ENCODE measurements at places on chromosomes 1 and 21. TPM values are rescaled to one million over a fixed set of nuclear protein-coding genes. Genes with fewer than 3 reads are reported as not detected.
A peak's percentile ranks its signal among the peaks of the same experiment; 100 is the strongest.

GRCh38 chr1:25021591-25022215, 91.6 kb upstream of the RUNX3 start:
- DNase-seq = no peak

- no peak for DNase-seq
Observed at GRCh38 chr1:232571523-232571922, 58.4 kb downstream of the SIPA1L2 start.

- no peak for DNase-seq
Observed at GRCh38 chr1:84550826-84551225, 23.4 kb downstream of the CTBS start.

GRCh38 chr1:247338723-247339275, 7.1 kb upstream of the ZNF496 start:
- no peak for DNase-seq

DNA sequence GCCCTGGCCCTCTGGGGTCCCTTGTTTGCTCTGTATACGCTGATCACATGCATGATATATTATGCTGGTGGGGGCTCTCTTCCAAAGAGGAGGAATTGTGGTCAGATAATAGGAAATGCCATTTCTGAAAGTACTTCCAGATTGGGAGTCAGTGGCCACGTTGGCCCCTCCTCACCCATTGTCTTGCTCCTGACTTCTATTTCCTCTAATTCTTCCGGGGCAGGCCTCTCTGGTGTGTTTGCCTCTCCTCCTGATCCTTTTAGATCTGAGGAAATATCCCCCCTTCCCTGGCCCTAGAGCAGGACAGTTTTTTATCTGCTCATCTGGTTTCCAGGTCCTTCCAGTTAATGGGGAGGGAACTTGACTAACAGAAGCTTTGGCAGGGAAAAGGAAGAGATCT, 2.9 kb downstream of the VANGL2 start:
- no peak for DNase-seq

DNA sequence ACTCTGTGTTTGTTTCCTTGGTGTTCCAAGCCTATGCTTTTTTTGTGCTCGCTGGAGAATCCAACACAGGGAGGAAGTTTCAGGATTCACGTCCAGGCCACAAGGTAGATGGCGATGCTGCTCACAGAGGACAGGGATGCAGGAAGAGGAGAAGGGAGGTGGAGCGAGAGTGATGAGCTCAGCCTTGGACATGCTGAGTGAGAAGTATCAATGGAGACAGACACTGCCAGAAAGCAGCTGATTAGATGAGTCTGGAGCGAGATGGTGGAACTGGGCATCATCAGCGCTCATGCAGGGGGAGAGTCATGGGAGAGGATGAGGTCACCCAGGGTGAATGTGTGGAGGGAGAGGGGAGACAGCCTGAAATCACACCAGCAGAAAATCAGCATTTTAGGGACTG, 110.0 kb downstream of the GLUL start:
- DNase-seq = no peak

GRCh38 chr1:160373696-160374095, 6.8 kb downstream of the NHLH1 start:
- no peak for DNase-seq

DNA sequence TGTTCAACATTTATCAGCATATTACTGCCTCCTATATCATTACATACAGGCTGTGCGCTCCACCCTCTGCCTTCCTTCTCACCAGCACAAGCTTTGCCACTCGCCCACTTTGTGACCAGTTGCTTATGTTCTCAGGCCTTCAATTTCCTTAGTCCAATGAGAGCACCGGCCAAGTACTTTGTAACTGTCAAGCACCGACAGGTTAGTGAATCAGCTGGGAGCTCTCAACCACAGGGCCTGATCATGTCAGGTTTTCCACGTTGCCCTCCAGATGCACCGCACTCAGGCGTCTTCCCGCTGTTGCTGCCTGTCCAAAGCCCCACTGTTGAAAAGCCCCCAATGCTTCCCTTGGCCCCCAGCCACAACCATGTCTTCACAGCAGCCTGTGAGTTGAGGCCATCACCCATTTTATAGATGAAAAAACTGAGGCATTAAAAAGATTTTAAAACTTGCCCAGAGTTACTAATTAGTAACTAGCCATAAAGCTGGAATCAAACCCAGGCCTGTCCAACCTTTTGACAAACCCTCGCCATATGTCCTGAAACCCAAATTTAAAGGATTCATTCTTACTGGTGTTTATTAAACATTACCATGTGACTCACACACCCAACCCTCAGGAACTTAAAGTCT, 3.4 kb upstream of the KCNN3 start:
- no peak for DNase-seq

DNA sequence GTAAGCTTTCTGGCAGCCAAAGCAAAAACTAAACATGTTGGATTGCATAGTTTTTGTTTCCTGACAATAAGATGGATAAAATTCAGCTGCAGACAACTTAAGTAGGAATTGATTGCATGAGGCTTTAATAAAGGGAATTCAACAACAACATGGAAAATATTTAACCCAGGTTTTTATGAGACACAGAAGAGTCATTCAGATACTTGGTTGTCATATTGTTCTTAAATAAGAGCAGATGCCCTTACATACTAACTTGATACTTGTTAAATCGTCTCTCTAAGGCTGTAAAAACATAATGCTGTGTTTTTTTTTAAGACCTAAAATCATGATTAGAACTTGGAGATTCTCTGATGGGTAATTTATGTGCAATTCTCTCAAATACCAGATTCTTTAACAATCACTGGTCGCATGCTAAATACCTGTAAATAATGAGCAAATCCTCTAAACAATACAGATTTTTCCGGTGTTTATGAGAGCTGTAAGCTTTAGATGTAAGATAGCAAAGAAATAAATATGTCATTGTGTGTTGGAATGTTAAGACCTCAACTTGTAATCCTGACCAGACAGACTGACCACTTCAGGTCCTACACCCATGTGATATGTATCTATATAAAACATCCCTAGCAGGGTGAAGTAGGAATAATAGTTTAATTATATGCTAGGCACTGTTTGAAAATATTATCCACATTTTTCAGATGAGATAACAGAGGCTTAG, 37.8 kb upstream of the CD34 start:
- DNase-seq = no peak

GRCh38 chr1:40987439-40988276, 8.2 kb downstream of the CTPS1 start:
- DNase-seq = no peak

DNA sequence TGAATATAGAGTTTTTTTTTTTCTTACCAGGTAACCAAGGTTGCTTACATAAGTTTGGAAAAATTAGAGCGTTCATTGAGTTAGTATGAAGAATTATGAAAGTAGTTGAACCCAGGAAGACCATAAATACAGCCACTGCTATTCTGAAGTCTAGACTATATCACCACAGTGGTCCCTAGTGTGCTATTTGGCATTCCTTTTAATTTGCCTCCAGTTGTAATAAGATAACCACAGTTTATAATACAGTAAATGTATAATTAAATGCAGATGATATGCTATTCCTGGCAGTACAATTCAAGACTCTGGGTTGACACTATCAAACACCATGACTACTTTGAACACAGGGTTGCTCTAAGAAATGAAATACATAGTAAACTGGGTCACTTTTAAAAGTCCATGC, 270.5 kb downstream of the BRINP2 start:
- DNase-seq = no peak

- DNase-seq = no peak
Observed at GRCh38 chr1:44514673-44515072, 109.6 kb downstream of the RNF220 start.

- no peak for DNase-seq
Observed at GRCh38 chr21:34046917-34047316, 26.5 kb upstream of the MRPS6 start.

DNA sequence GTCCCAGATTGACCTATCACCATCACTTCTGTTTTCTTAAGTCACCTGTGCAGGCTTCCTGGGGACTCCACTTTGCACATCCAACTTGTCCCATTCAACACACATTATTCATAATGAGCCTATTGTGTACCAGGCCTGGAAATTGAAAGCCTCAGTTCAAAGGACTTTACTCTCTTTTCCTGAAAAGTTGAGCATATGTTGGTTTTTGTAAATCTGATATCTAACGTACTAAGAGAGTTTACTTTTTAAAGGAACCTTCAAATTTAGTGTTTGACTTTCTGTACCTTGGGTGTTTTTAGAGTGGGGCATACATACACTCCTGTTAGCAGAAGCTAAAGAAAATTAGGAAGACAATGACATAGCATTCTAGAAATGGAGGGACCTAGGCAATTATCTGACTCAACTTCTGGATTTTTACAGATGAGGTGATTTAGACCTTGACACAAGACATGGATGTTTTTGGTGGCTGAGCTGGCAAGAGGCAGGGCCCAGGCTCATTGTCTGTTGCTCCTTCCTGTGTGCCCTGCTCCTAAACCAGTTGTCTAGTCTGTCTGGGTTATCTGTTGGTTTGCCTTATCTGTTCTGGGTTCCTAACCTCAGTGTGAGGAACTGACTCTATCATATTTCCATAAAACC, 336.5 kb downstream of the RPS6KC1 start:
- DNase-seq = no peak

GRCh38 chr1:198597690-198598430, 41.0 kb upstream of the PTPRC start:
- no peak for DNase-seq

DNA sequence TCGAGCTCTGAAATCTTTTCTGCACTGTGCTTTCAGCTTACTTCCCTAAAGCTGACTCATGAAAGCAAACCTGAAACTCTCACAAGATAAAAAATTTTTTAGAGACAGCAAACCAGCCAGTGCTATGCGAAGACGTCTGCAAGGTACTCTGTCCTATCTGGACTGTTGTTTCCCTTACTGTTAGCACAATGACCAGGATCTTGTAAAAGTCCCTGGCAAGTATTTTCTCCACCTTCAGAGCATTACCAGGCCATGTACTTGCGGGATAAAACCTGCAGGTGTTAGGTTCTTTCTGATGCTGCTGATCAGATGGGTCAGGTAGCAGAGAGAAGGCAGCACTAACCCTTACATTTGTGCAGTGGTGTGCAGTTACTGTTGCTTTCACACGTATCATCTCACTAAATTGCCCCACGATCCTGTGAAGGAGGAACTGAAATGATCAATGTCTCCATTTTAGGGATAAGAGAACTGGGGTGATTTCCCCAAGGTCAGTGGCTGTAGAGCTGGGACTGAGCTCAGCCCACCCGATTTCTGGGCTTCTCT, 56.6 kb downstream of the PLXNA2 start:
- DNase-seq = no peak

- no peak for DNase-seq
Observed at GRCh38 chr1:15609631-15610030, 7.6 kb upstream of the DDI2 start.

DNA sequence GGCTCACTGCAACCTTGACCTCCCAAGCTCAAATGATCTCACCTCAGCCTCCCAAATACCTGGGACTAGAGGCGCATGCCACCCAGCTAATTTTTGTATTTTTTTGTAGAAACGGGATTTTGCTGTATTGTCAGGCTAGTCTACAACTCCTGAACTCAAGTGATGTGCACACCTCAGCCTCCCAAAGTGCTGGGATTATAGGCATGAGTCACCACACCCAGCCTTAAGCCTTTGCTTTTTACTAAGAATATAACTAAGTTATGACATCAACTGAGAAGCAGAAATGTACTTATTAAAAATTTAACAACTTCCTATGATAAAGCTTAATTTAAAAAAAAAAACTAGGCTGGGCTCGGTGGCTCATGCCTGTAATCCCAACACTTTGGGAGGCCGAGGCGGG, 8.9 kb upstream of the LSS start:
- no peak for DNase-seq

GRCh38 chr1:7702365-7702764, 68.7 kb upstream of the VAMP3 start:
- no peak for DNase-seq

DNA sequence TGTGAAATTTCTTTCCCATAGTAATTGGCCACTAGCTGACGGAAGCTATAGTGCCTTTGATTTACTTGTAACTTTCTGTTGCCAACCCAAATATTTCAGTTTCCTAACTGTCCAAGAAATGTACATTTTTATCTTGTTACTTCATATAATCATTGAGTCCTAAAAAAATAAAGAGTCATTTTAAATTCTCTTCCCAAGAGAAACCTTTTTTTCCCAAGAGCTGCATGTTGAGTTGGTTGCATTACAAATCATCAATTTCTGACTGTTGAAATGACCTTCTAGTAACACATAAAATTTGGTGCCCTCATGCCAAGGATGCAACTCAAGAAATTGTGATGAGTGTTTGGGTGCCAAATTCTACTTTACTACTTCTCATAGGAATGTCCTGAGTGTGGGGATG, 61.0 kb downstream of the HMCN1 start:
- no peak for DNase-seq

DNA sequence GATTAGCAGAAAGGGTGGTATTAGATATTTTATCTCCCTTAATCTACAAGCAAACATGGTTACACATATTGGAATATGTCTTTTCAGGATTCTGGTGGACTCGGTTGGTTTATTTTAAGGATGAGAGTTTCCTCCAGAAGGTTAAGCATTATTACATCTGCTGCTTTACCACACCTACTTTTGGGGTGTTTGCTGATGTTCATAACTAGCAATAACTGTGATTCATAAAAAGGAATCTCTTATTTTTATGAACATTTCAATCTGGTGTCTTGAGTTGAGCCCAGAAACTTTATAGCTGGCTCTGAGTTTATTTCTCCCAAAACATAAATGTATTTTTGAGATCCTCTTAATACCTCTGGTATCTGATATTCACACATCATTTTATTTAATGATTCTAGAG, 82.7 kb downstream of the LRRC8D start:
- no peak for DNase-seq

- DNase-seq = no peak
Observed at GRCh38 chr1:78687914-78688313, 38.3 kb downstream of the IFI44 start.

DNA sequence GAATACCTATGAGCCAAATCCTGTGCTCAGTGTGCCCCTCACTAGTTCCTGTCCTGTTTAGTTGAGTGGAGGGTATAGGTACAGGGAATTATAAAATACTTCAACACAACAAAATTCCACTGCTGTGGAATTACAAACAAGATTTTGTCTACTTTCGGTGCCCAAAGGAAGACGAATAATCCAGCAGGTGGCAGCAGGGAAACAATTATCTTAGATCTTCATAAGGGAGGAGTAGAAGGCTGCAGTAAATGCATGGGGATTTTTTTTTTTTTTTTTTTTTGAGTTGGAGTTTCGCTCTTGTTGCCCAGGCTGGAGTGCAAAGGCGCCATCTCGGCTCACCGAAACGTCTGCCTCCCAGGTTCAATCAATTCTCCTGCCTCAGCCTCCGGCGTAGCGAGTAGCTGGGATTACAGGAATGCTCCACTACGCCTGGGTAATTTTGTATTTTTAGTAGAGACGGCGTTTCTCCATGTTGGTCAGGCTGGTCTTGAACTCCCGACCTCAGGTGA, 2.0 kb upstream of the PIP5K1A start:
- DNase-seq = peak; percentile 87

GRCh38 chr1:55611123-55611522, 396.0 kb upstream of the USP24 start:
- no peak for DNase-seq

Gene KLHDC8A
- 1.9 TPM for polyA plus RNA-seq

Gene ASCL5
- 0.20 TPM for polyA plus RNA-seq

Gene KTI12
- polyA plus RNA-seq = 5.9 TPM

Gene SLC16A1
- polyA plus RNA-seq = 59.8 TPM

Gene DCST1
- 0.41 TPM for polyA plus RNA-seq

Gene LCE1A
- polyA plus RNA-seq = not detected

Gene L1TD1
- 3.4 TPM for polyA plus RNA-seq

Gene CBS
- 56.1 TPM for polyA plus RNA-seq

Gene SH3BGR
- polyA plus RNA-seq = 4.7 TPM

Gene KRTAP10-8
- polyA plus RNA-seq = not detected

Gene ZSWIM5
- 8.3 TPM for polyA plus RNA-seq

Gene CNR2
- 0.17 TPM for polyA plus RNA-seq

Gene OXCT2
- polyA plus RNA-seq = 0.69 TPM

Gene MYBPHL
- polyA plus RNA-seq = not detected

Gene RCSD1
- polyA plus RNA-seq = 14.1 TPM

Gene CEPT1
- 49.2 TPM for polyA plus RNA-seq

Gene LCE2A
- not detected for polyA plus RNA-seq

Gene RGL1
- 49.8 TPM for polyA plus RNA-seq

All from renal pelvis (tissue), 12 donors.